ENCODE measurements at places on chromosomes 5 and 9.

- DNase-seq, result no peak
Observed at GRCh38 chr9:14314424-14314928, 535 bp upstream of the NFIB start.

- DNase-seq, result no peak
Observed at GRCh38 chr5:169696621-169697510, 59.8 kb downstream of the DOCK2 start.

DNA sequence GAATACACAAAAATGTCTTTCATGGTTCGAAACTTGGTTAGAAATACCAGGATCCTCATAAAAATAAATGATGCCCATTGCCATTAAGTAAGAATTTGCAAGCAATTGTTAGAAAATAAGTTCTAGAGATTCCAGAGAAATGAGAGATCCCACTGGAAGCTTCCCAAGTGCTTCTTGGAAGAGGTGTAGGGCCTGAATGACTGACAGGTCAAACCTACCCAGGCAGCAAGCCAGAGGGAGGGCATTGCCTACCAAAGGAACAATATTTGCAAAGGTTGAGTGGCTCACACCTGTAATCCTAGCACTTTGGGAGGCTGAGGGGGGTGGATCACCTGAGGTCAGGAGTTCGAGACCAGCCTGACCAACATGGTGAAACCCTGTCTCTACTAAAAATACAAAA, 777.0 kb upstream of the WWC1 start:
- no peak for DNase-seq

- no peak for DNase-seq
Observed at GRCh38 chr5:166088389-166089039, 2202.9 kb upstream of the WWC1 start.

- DNase-seq, result no peak
Observed at GRCh38 chr9:33434317-33435105, 12.9 kb downstream of the AQP3 start.

GRCh38 chr5:75571547-75571946, 39.7 kb upstream of the ANKDD1B start:
- no peak for DNase-seq

- DNase-seq, result no peak
Observed at GRCh38 chr9:16461137-16461840, 409.2 kb downstream of the BNC2 start.

- DNase-seq, result no peak
Observed at GRCh38 chr5:133147411-133147810, 95.6 kb downstream of the HSPA4 start.

DNA sequence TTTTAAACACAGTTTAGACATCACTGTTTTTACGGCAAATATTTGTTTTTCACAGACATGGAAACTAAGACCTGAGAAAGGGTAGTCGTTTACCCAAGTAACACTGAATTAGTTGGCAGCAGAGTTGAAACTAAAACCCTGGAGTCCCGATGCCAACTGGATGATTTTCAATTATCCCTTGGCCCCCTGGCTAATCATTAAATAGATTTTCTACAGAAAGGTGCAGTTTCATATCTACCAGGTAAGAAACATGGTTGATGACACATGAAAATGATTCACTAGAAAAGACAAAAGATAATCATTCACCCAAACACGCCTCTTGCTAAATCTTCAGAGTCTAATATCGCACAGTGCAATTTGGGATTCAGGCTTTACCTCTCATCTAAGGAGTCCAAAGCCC, 136.9 kb downstream of the SEMA5A start:
- DNase-seq, result no peak

DNA sequence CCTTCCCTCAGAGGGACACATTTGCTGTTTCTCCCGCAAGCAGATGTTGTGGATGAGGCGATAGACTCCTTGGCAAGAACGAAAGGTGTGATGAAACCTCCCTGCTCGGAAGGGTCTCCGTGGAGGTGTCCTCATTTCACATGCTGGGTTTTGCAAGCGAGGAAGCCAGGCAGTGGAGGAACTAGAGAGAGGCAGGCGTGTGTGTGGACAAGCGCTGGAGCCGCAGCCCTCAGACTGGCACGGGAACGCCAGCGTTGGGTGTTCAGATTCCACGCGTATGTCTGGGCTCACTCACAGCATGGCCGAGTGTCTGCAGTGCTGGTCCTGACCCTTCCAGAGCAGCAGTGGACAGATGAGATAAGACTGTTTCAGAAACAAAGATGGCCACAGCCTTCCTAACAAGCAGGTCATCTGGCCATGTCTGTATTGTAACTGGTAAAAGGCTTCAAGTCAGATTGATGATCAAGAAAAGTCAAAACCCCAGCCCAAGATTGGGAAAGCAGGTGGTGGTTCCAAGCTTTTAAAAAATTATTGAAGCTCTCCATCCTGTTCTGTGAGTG, 35.0 kb upstream of the NCS1 start:
- DNase-seq, result no peak

- no peak for DNase-seq
Observed at GRCh38 chr9:95552814-95553546, 36.2 kb upstream of the PTCH1 start.

- DNase-seq, result no peak
Observed at GRCh38 chr9:82021198-82021597, 32.6 kb downstream of the SPATA31D1 start.

DNA sequence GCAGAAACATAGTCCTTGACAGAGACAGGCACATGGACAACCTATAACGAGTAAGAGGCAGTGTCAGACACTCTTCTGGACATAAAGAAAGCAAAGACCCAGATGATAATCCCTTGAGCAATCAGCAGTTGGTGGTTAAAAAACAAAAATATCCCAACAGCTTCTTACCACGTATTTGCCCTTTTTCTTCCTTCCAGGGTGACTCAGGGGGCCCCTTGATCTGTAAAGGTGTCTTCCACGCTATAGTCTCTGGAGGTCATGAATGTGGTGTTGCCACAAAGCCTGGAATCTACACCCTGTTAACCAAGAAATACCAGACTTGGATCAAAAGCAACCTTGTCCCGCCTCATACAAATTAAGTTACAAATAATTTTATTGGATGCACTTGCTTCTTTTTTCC, 9.5 kb downstream of the GZMK start:
- no peak for DNase-seq

- no peak for DNase-seq
Observed at GRCh38 chr9:137127301-137128157, 11.4 kb upstream of the GRIN1 start.

DNA sequence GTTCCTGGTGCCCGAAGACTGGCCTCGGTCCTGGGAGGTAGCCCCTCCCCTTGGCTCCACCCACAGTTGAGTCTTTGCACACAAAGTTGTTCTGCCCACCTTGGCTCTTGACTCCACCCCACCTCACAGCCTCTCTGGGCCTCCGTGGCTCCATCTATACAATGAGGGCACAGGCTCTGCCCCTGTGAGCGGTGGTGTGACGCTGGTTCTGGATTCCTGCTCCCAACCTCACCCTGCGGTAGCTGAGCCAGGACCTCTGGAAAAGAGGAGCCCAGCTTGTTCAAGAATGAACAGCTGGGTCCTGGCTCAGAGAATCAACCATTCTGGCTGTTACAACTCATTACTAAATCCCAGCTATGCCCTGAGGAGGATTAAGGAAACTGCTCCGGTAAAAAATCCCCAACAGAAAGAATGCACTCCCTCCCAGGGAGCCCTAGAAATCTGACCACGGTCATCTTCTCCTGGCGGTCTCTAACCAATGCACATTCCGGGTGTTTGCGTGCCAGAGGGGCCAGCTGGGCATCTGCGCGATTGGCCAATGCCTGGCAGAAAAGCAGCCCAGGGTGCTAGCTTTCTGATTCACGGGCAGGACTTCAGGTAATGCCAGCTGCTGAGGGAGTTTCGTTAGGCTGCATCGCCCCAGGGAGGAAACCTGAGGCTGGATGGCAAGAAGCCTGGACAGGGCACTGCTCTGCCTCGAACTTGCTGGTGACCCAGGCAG, 9.9 kb upstream of the GRHPR start:
- no peak for DNase-seq

- DNase-seq, result no peak
Observed at GRCh38 chr5:76604838-76605237, 18.4 kb downstream of the F2RL2 start.

DNA sequence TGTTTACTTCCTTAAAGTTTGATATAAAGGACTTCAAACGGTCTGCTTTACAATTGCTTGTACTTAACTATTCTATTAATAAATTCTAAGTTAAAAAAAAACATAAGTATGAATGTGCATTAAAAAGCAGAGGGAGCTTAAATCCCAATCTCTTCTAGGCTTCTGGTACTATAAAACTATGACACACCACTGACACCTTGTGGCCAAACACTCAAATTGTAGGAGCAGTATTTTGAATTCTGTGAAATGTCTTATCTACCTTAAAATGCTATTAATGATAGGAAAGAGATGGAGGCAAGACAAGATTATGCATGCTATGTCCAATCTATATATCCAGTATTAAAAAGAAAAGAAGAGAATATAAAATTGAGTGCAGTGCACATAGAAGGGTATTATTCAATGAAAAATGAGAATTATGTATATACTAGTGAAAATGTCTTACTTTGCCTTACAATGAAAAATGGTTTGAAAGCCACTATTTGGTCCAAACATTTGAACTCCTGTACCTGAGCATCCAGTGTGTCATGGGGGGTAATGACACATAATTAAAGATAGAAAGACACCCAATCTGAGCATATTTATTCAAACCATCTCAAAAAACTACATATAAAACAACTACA, 87.6 kb downstream of the ERP44 start:
- no peak for DNase-seq

DNA sequence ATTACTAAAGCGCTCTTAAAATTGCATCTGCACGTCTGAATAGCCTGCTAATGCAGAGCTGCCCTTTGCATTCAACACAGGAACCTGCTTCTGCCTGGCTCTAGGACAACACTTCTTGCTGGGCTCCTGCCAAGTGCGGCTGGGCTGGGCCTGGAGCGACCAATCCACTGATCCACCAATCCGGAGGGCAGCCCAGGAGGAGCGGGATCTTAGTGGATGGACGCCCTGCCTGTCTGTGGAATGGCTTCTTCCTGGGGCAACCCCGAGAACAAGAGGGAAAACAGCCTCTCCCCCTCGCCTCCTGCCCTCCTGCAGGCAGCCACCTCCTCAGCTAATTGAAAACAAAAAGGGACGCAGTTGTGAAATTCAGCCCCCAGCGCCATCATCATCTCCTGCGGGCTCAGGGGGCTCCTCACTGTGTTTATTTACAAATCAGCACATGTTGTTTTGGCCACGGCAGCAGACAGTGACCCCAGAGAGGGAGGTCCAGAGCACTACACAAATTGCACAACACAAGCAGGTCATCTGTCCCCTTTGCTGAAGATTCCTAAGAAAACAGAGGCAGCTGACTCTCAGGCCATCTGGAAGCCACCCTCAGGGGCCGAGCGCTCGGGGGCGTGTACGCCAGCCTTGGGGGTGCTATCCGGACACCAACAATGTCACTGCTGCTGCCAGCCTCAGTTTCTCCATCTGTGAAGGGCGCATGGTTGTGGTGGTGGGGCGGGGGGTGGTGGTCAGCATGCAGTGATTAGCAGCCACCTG, 57.3 kb downstream of the GADD45G start:
- no peak for DNase-seq

DNA sequence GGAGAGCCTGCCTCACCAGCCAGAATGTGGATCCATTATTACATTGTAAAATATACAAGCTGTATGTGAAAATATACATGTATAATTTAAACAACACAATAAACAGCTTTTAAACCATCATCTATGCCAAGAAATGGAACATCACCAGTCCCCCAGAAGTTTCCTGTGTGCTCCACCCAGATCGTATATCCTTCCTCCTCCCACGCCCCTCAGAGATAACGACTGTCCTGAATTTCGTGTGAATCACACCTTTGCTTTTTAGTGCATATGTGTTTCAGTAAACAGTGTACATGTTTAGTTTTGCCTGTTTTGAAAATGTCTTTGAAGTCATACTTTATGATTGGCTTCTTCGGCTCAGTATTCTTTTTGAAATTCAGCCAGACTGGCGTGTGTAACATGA, 134.6 kb upstream of the MYO10 start:
- DNase-seq, result no peak

GRCh38 chr5:129073111-129073510, 21.4 kb upstream of the ISOC1 start:
- DNase-seq, result no peak

- DNase-seq, result no peak
Observed at GRCh38 chr9:89888233-89888632, 283.4 kb downstream of the GADD45G start.

DNA sequence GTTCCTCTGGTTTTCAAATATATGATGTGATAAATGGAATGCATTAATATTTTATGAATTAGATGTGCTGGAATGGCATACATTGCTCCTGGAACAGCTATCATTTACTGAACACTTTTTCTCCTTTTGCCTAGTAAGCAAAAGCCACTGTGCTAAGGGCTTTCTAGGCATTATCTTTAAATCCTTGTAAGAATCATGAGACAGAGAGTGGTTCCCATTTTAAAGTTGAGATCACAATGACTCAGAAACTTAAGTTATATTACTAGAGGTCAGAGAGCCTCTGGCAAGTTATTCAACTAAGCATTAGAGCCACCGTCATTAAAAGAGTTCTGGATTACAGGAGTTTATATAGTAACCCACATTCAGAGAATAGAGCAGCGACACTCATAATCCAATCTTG, 26.7 kb upstream of the FSD1L start:
- no peak for DNase-seq

DNA sequence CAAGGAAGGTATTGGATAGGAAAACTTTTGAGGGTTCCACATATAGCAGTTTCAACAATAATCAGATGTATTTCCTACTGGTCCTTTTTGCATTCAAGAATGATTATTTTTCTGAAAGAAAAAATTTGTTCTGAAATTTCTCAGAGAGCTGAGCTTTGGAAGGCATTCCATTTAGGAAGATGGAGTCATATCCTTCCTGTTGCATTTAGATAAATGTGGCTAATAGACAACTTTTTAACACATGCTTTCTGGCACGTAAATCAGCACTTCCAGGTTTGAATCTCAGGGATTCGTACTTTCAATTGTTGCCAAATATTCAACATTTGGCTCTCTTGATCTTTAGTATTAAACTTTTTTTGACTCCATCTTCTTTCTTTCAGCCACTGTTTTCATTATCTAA, 24.8 kb upstream of the TLR4 start:
- DNase-seq, result no peak

- DNase-seq, result no peak
Observed at GRCh38 chr5:38595132-38595745, 38.8 kb upstream of the LIFR start.

- no peak for DNase-seq
Observed at GRCh38 chr9:124281931-124282371, 24.2 kb downstream of the NEK6 start.

DNA sequence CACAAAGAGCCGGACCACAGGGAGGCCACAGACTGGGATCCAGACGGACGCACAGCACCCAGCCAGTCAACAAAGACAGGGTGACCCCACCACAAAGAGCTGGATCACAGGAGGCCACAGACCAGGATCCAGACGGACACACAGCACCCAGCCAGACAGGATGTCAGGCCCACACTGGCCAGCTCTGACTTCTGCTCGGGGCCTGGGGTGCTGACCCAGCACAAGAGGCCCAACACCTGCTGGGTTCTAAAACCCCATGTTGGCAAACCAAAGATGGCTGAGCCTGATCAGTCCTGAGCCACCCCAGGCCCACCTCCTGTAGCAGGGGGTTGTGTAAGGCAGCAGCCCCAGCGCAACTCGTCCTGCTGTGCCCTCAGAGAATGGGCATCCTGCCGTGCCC, 5.2 kb upstream of the DPH7 start:
- DNase-seq, result no peak

- DNase-seq, result no peak
Observed at GRCh38 chr5:164057121-164057520, 551.7 kb downstream of the MAT2B start.

- no peak for DNase-seq
Observed at GRCh38 chr5:96142786-96143434, 181.3 kb upstream of the ELL2 start.

GRCh38 chr5:89513299-89514044, 630.5 kb upstream of the MEF2C start:
- DNase-seq, result no peak
